ENCODE measurements at places on chromosomes 2 and 18.

GRCh38 chr2:167942366-167943081 lies 304.9 kb downstream of the STK39 start:
- no peak for DNase-seq

- DNase-seq, result peak; percentile 57
Measured at GRCh38 chr2:20415511-20415918, 31.4 kb upstream of the RHOB start.

- no peak for DNase-seq
Measured at GRCh38 chr18:48360376-48361021, 48.7 kb downstream of the ZBTB7C start.

DNA sequence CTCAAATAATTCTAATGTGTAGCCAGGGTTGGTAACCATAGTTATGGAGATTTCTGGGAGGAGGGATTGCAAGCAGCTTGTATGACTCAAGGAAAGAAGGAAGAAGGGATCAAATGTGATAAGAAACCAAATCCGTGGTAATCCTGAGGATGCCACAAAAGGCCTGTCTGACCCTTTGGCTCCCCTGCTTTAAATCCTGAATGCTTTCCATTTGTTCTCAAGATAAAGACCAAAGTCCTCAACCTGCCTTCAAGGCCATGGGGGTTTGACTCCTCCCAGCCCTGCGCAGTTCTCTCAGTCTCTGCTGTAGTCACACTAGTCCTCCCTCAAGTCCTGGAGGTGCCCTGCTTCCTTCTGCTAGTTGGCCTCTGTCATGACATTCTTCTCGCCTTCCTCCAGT lies 74.0 kb downstream of the SUMO1 start:
- DNase-seq, result no peak

GRCh38 chr2:1717113-1717512 lies 27.2 kb downstream of the PXDN start:
- DNase-seq, result no peak

DNA sequence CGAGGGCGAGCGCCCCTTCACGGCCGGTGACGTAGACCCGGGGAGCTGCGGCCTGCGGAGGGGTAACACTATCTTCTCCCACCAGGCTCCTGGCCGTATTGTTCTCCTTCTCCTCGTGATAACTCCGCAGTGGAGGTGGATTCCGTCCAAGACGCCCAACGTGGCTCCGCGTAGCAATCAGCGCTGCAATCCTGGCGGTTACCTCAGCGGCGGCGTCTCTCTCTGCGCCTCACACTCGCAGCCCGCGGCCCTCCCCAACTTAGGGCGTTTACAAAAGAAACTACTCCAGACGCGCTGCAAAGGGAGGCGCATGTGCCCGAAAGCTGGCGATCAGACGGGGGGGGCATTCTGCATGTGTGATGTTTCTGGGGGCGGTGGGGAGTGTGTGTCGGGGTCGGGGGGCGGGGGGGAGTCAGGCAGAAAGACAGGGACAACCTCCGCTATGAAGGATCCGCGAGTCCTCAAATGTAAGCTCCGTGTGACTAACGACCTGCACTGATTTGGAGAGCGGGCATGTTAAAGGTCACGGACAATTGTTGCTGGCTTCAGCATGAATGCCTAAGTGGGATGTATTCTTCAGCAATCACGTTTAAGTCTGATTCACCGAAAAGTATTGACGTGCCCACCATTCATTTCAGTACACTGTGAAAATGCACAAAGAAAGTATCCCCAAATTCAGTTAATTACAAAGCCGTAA lies 1.3 kb upstream of the ZNF516 start:
- DNase-seq, result peak; percentile 78

DNA sequence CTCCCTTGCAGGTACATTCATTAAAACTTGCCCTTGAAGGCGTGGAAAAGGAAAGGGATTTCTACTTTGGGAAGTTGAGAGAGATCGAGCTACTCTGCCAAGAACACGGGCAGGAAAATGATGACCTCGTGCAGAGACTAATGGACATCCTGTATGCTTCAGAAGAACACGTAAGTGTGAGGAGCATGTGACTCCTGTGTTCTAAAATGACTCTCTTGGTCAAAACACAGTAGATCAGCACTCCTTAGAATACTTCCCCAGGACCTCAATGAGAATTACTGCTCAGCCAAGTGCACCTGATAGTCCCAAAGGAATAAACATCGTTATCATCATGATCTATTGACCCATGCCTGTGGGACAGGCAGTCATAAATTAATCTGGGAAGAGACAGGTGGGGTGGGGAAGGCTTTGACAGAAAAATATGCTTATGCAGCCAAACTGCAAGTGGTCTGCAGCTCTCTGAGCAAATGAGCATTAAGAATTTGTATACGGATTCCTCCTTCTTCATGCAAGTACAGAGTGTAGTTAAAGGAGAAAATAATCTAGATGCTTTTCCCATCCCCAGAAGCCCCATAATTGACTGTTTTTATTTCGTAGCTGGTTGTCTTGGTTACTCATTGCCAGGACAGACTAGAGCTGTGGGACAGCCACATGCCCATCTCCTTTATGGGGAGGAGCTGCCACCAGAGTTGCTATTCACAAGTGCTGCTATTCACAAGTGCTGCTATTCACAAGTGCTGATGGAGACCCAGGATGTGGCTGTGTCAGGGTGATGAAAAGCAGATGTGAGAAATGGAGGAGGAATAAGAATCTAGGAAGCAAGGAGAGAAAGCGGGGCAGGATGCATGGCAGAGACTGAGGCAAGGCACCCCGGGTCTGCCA lies 91.0 kb downstream of the MAPRE2 start:
- peak; percentile 3 for DNase-seq
